ENCODE measurements at places on chromosomes 11 and 22. TPM values are rescaled to one million over a fixed set of nuclear protein-coding genes. Genes with fewer than 3 reads are reported as not detected.

ADAMTS15 gene
- total RNA-seq, result 3.9 TPM

CRYAB gene
- total RNA-seq, result 23.9 TPM

SPECC1L gene
- total RNA-seq, result 33.5 TPM

CARNS1 gene
- total RNA-seq, result 0.21 TPM

DNA sequence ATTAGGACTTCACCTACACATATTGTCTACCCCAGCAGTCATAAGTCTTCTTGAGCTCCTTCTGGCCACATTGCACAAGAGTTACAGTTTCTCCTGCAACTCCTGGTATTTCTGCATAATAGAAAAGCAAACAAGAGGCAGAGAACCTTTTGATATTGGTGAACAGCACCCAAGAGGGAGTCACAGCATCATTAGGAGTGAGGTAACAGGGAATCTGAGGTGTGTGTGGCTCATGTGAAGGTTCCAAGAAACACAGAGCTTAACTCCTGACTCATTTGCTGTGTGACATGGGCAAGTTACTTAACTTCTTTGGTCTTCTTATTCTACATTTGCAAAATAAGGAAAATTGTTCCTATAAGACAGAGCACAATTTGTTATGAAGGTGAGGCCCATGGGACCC is 374.6 kb downstream of the INSC start:
- DNase-seq, result no peak

- DNase-seq, result no peak
Measured at GRCh38 chr11:9089636-9090035, 1.8 kb downstream of the SCUBE2 start.

GRCh38 chr11:129249351-129249750 is 57.2 kb upstream of the ARHGAP32 start:
- no peak for DNase-seq

GRCh38 chr11:61298663-61299244 is 3.6 kb upstream of the VWCE start:
- DNase-seq, result no peak

GRCh38 chr22:34395370-34395769 is 475.1 kb upstream of the LARGE1 start:
- no peak for DNase-seq

- DNase-seq, result no peak
Measured at GRCh38 chr11:35034401-35034800, 104.6 kb upstream of the CD44 start.

DNA sequence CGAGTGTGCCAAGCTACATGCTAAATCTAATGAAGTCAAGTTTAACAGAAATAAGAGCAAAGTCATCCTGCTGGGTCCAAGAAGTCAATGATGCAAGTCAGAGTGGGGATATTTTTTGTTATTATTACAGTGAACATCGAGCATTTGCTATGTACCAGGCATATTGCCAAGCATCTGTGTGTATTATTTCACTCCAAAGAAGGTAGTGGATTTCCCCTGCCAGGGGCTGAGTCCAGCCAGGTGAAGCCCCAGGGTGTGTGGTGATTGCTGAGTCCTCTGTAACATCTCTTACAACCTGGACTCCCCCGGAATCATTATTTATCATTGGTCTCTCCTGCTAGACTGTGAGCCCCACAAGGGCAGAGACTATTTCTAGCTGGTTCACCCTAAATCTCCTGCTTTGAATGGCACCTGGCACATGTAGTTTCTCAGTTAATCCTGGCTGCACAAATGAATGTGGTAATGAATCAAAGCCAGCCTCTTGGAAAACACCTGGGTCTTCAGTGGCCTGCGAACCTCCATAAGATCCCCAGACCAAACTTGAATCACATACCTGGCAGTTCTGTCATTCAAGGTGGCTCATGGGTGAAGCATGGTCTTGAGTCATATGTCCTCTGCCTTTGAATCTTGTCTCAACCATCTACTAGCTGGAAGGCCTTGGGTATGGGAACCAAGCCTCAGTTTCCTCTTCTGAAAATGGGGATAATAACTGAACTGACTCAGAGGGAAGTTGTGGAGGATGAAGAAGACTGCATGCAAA is 549.2 kb downstream of the MIAT start:
- DNase-seq, result no peak

GRCh38 chr11:62614275-62614674 is 1.2 kb downstream of the ROM1 start:
- DNase-seq, result no peak

- DNase-seq, result no peak
Measured at GRCh38 chr22:26385164-26385563, 43.9 kb upstream of the ASPHD2 start.

GRCh38 chr22:41003976-41004375 is 52.8 kb downstream of the RBX1 start:
- DNase-seq, result no peak

- no peak for DNase-seq
Measured at GRCh38 chr11:112165049-112165448, 1.2 kb upstream of the IL18 start.

GRCh38 chr11:67352546-67353316 is 615 bp downstream of the POLD4 start:
- no peak for DNase-seq
